ENCODE measurements at places on chromosomes 3 and 15. TPM values are rescaled to one million over a fixed set of nuclear protein-coding genes. Genes with fewer than 3 reads are reported as not detected.

JMJD7 gene
- 3.1 TPM for total RNA-seq

FHIT gene
- 1.5 TPM for total RNA-seq

TEX264 gene
- 38.7 TPM for total RNA-seq

SLC6A20 gene
- total RNA-seq: not detected

IMP3 gene
- total RNA-seq: 81.7 TPM

PPARG gene
- 39.4 TPM for total RNA-seq

AADACL2 gene
- not detected for total RNA-seq

TGM4 gene
- not detected for total RNA-seq

RPL32 gene
- 1,353 TPM for total RNA-seq

SCG5 gene
- 16.7 TPM for total RNA-seq

MUC20 gene
- total RNA-seq: 4.5 TPM

EOMES gene
- not detected for total RNA-seq

VWA5B2 gene
- 0.72 TPM for total RNA-seq

LXN gene
- 152 TPM for total RNA-seq

C15orf62 gene
- 0.57 TPM for total RNA-seq

KLF15 gene
- total RNA-seq: 3.2 TPM

ARPIN gene
- 23.0 TPM for total RNA-seq

PPP1R14D gene
- total RNA-seq: not detected

C2CD4A gene
- not detected for total RNA-seq

B4GALT4 gene
- total RNA-seq: 22.4 TPM

TM4SF4 gene
- total RNA-seq: not detected

CTXN2 gene
- not detected for total RNA-seq
